SIG-M5 (cell line): ENCODE measurements at places on chromosomes 16 and 17.
A peak's percentile ranks its signal among the peaks of the same experiment; 100 is the strongest.

DNA sequence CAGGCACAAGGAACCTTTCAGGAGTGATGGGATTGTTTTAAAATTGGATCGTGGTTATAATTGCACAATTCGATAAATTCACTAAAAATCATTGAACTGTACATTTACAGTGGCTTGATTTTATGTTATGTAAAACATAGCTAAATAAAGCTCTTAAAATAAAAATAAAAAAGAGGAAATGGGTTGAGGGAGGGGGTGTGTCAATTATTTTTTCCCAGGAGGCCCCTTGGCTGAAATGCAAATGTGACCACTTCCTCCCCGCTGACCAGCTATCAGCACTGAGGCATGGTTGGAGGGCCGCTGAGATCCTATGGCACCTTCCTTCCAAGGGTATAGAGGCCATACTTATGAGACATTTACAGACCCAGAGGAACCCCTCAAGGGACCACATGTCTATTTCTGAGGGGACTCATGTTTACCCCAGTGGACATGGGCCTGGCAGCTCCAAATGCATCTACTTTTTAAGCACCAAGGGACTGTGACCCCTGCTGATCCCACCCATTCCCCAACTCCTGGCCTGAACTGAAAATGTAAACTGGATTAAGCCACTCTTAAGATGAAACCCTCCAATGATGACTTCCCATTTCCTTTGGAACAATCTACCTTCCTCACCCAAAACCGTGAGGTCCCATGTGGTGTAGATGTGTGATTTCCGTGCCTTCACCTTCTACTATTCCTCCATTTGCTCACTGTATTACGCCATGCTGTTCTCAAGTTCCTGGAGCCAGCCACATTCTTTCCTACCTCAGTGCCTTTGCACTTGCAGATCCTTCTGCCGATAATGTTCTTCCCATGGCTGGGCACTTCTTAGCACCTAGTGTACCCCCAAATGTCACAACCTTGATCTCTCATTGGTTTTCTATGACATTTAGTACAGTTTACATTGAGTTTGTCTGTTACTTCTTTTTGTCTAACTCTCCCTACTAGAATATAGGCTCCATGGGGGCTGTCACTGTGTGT is 2.8 kb upstream of the IL21R start:
- no peak for DNase-seq

DNA sequence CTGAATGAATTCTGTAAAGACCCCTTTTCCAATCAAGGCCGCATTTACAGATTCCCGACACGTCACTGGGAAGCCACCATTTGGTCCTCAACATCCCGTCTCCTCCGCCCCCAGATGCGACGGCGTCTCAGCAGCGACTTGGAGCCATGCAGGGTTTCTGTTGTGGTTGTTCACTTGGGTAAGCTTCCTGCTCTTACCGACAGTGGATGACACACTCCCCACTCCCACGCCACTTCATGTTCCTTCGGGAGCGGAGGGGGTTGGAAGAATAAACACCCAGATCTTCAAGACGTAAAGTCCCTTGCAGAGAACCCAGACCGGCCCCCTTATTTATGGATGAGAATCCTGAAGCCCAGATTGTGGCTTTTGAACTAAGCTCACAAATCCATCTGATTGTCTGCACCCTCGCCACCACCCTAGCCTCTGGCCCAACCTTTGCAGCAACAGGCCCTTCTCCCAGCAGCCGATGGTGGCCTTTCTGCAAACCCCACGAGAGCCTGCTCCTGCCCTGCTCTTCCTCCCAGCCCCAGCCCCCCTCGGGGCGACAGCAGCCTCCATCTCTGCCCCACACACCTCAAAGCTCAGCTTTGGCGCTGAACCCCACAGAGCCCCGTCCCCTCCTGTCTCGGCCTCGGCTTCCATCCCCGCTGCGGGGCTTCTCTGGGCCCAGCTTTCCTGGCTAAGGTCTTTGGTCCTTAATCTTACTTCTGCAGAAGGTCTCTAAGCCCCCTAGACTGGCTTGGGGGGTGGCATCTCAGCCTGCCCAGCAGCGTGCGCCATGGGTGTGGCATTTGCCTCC is 19.0 kb upstream of the OSGIN1 start:
- DNase-seq = no peak

DNA sequence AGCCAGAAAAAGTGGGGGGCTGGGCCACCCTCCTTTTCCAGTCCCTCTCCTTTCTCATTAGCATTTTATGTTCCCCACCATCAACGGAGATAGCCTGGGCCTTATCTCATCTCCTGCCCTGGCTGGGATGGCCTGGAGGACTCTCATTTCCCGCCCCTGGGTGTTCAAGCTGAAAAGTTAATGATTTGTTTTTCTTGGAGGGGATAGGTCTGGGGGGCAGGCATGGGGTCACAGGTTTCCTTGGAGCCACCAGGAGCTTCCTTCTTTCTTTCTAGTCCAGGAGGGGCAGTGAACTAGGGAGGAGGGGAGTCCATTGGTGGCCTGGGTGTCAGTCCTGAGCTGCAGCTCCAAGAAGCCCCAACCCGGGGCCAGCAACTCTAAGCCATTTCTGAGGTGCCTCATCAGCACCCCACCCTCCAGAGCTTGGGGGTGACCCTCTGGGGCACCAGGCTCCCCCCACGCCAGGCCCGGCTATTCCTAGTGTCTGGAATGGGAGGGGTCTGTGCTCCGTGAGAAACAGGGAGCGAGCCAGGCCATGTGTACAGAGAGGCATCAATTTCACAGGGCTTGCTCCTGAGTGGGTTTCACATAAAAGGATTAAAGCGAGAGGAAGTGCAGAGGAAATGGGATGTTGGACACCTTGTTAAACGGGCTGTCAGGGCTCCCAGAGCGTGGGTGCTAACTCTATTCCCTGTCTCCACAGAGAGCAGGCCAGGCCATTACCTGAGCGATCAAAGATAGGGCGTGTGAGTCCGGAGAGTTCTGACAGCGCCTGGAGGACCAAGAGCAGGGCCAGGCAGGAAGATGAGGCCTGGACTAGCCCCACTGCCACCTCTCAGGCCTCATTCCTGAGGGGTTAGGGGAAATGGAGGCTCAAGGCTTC is 90.6 kb upstream of the LHX1 start:
- DNase-seq = no peak

GRCh38 chr17:30961209-30962188 is 9.3 kb upstream of the RNF135 start:
- no peak for DNase-seq

GRCh38 chr16:56282451-56282850 is 91.2 kb downstream of the GNAO1 start:
- peak; percentile 36 for DNase-seq

DNA sequence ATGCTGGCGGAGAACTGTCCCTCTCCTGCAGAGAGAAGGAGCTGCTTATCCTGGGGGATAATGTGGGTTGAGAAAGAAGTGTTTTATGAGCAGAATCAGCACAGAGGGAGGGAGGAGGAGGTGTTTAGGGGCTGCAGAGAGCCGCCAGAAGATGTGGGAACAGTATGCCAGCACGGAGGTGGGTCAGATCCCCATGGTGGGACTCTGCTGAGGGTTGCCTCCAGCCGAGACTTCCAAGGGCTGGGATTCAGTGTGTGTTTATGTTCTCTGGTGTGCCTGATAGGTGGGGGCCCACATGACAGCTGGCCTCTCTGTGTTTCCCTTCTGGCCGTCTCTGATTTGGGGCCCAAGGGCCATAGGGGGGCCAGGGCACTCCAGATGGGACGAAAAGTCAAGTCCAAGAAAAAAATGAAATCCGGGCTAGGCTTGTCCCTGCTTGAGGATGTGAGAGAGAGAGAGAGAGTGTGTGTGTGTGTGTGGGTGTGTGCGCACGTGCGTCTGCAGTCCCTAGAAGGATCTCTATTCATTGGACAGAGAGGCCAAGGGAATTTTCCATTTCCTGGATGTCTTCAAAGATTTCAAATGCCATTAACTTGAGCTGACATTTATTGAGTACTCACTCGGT is 21.6 kb downstream of the PRKCB start:
- DNase-seq = no peak

DNA sequence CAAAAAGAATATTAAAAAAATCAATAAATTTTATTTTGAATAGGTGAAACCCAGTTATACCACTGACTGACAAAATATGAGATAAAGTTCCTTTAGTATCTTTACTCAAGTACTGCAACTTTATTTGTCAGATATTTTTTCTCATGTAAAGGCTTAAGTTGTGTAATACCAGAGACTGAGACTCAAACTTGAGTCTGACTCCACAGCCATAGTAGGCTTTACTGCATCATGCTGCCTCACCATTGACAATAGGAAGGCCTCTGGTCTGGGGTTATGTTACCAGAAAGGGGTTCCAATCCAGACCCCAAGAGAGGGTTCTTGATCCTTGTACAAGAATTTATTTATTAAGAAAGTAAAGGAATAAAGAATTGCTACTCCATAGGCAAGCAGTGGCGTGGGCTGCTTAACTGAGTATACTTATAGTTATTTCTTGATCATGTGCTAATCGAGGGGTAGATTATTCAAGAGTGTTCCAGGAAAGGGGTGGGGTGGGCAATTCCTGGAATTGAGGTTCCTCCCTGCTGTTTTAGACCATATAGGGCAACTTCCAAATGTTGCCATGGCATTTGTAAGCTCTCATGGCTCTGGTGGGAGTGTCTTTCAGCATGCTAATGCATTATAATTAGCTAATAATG is 187.4 kb upstream of the WSB1 start:
- DNase-seq = no peak

GRCh38 chr17:82126556-82127314 is 28.7 kb upstream of the FASN start:
- no peak for DNase-seq

DNA sequence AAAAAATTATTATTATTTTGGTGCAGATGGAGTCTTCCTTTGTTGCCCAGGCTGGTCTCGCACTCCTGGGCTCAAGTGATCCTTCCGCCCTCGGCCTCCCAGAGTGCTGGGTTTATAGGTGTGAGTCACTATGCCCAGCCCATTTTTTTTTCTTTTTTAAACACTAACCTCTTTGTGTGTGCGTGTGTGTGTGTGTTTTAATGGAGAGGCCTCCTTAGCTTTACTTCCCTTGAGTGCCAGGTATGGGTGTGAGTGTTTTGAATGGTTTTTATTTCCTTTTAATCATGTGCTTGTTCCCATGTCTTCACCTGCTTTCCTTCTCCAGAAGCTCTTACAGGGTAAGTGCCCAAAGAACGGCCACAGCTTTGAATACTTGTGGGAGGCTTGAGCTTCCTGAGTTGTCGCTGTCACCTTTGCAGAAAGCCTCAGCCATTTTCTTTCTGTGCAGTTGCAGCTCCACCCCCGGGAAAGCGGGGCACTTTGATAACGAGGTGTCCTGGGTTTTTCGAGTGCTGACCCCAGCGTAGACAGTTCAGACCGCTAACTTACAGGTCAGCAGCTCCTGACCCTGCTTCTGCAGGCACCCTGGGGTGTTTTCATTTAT is 22.6 kb downstream of the AKAP1 start:
- DNase-seq = no peak

GRCh38 chr17:17836818-17837379 is at the start of gene SREBF1:
Gene SREBF1, minus strand, starts transcription at chr17:17836986. Its CDS starts 169 bp downstream, at chr17:17836817.
- DNase-seq = no peak

DNA sequence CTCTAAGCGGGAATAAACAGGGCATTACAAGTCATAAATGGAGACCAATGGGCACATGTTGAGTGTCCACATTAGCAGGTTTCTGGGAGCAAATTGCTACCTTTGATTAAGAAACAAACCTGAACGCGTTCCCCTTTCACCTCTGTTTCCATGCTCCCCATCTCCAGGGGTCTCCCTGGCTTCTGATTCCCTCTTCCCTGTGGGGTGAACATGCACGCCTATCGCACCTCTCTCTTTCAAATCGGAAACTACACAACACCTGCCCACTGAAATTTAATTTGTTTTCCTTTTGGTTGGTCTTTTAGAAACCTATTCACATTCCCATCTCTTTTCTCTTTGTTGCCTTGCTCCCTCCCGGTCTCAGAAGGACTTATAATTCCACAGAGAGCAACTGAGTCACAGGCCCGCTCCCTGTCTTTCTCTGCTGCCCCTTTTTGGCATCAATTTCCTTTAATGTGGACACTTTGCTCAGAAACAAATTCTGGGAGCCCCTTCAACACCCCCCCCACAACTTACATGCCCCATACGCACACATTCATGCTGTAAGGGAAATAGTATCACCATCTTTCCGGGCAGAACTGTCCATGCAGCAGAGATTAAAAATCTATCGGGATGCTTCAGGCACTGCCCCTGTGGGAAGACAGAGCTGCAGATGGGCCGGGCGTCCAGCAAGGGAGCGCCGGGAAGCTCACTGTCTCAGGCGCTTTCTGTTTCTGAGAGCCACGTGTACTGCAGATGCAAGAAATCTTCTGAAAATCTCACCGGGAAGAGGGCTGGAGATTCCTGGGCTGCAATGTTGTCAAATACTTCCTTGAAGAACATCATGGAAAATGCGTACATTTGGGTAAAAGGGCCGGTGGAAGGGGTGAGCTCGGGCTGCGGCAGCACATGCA is 7.2 kb upstream of the FOXF1 start:
- no peak for DNase-seq

DNA sequence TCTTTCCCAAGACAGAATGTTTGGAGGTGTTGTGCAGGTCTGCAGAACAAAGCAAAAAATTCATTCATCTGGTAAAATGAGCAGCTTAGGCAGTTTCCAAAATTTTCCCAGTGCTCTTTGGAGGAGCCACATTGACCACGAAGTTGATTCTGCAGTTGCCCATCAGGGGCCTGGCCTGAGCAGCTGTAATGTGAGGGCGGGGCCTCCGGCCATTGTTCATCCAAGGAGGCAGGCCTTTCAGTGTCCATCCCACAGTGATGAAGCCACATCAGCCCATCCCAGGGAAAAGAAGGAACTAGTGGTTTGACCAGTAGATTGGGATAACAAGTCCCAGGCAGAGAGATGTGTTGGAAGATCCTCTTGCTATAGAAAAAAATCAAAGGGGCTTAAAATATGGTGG is 10.1 kb downstream of the UBFD1 start:
- DNase-seq = no peak

DNA sequence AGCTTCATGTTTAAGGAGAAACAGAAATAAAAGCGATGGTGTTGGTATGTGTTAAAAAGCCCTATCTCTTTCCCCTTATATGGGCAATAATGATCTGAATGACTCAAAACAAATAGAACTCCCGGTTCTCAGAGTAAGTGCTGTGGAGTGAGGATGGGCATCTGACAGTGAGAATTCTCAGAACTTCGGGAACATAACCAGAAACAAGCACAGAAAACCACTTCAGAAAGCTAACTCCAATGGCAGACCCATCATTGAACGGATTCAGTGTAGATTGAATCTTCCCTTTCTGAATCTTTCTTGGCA is 67.2 kb downstream of the CDH8 start:
- DNase-seq = no peak

DNA sequence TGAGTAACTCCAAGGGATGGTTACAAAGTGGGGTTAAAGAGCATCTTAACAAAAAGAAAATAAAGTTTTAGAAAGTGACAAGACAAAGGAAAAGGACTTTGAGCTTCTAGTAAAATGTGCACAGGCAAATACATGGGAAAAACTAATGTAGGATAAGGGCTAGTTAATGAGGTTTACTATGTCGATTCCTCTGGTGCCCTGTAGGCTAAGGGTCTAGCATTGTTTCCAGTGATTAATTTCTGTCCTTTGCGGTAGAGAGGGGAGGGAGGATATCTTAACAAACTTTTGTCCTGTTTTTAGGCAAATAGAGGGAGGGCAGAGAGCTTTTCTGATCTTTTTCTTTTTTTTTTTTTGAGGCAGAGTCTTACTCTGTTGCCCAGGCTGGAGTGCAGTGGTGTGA is 96.6 kb upstream of the SIAH1 start:
- no peak for DNase-seq

GRCh38 chr16:4117250-4117578 is 972 bp upstream of the ADCY9 start:
- DNase-seq = no peak
